ENCODE measurements at places on chromosomes 16 and 17.

GRCh38 chr16:82522026-82522425 lies 104.7 kb upstream of the CDH13 start:
- DNase-seq = no peak

- DNase-seq = no peak
These were observed 27.9 kb downstream of the VAT1L start for GRCh38 chr16:77816293-77816692.

- no peak for DNase-seq
These were observed 32.4 kb downstream of the CNGB1 start for GRCh38 chr16:57938484-57938883.

- DNase-seq = no peak
These were observed 402.2 kb downstream of the XYLT1 start for GRCh38 chr16:17068524-17068923.

DNA sequence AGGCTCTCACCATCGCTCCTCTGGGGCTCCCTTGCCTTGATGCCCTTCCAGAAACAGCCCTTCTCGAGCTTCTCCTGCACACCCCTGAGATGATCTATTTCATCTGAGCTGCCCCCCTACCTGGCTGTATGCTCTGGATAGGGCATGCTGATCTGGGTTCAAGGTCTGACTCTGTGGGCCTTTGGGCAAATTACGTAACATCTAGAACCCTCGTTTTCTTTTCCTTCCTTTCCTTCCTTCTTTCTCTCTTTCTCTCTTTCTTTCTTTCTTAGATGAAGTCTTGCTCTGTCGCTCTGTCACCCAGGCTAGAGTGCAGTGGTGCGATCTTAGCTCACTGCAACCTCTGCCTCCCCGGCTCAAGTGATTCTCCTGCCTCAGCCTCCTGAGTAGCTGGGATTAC lies 20.3 kb downstream of the TNS4 start:
- no peak for DNase-seq

GRCh38 chr17:80598813-80599545 lies 54.3 kb downstream of the RPTOR start:
- no peak for DNase-seq

GRCh38 chr17:27560668-27561067 lies 70.3 kb upstream of the LGALS9 start:
- DNase-seq = no peak

DNA sequence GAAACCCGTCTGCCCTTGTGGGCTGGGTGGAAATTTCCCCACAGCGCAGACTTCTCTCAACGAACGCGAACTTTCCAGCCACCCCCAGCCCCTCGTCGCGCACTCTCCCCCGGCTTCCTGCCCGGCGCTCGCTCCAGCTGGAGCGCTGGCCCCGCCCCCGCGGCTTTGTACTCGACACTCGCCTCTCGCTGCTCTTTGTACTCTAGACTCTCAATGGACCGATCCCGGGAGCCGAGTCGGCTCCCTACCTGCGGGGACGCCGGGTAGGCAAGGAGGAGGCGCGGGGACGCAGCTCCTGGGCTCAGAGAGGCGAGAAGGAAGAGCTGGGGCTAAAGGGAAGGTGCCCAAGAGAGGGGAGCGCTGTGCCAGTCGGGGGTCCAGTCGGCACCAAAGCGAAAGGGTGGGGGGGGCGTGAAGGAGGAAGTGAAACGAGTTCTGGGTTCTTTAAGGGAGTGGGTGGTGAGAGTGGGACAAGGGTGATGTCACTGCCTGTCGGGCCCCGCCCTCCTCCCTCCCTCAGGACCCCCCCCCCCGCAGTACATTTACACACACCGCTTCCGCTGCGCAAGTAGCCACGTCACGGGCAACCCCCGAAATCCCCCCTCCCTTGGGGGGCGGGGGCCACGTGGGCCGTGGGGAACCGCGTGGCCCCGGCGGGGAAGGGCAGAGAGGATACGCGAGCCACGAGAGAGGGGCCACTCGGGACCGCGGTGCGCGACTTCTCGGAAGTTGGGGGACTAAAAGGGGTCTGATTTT lies 9.7 kb downstream of the KDM6B start:
- DNase-seq = peak; percentile 83

GRCh38 chr16:20830372-20830771 lies 24.0 kb downstream of the REXO5 start:
- DNase-seq = no peak

DNA sequence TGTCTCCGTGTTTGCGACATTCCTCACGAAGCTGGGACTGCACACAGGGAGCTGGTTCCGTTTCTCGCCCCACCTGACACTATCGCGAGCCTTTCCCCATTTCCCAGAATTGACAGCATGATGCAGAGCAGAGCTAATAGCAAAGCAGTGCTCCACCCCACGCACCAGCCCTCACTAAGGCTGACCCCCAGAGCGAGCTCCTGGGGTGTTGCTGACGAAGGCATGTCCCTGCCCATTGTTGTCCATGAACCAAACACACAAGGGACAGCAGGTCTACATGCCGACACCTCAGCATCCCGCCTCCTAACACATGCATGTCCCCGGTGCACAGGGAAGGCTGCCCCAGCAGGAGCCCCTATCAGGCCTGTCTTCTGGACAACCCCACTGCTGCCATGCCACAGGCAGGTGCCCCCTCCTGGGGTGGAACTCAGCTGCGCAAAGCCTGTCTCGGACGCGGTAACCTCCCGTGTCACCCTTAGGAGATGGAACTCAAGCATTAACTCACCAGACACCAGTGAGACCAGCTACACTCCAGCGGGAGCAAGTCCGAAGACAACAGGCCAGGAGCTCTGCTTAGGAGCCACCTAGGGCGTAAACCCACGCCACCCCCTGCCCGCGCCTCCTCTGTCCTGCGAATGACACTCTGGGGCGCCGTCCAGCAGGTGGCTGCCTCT lies 16.9 kb upstream of the TRAP1 start:
- no peak for DNase-seq

DNA sequence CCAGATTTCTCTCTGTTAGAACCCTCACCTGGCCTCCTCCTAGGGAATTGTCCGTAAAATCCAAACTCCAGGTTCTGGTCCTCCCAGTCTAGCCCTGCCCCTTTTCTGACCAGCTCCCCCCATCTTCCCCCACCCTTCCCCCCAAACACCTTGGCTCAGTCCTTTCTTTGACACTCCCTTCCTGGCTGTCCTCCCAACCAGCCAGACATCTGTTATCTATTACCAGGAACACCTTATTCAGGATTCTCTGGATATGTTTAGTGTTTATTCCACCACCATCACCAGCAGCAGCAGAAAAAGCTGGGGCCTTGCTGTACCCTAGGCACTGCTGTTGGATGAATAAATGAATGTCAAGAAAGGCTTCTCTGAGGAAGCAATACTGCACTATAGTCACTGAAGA lies 4.0 kb upstream of the CMTM3 start:
- DNase-seq = no peak

- DNase-seq = no peak
These were observed 174.3 kb downstream of the FOXL1 start for GRCh38 chr16:86752582-86753175.

Data from left ventricle myocardium inferior (tissue), 1 donor.